ENCODE measurements at places on chromosomes 1 and 21.

- no peak for DNase-seq
Observed at GRCh38 chr1:54906586-54906985, 19.6 kb upstream of the DHCR24 start.

DNA sequence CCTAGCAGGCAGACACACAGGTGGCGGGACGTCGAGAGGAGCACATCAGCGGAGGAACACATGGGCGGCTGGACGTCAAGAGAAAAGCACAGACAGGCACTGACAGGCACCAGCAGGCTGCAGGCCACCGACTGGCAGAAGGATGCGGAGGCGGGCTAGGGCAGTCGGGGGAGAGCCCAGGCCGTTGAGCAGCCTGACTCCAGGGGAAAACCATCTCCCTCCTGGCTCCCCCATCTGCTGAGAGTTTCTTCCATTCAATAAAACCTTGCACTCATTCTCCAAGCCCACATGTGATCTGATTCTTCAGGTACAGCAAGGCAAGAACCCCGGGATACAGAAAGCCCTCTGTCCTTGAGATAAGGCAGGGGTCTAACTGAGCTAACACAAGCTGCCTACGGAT lies 25.5 kb downstream of the B3GALT5 start:
- no peak for DNase-seq

- DNase-seq, result no peak
Observed at GRCh38 chr1:38005195-38006007, at the start of gene FHL3. TSS of gene FHL3 (minus strand) at chr1:38005514. CDS start at chr1:37999412, 6,102 bp downstream.

DNA sequence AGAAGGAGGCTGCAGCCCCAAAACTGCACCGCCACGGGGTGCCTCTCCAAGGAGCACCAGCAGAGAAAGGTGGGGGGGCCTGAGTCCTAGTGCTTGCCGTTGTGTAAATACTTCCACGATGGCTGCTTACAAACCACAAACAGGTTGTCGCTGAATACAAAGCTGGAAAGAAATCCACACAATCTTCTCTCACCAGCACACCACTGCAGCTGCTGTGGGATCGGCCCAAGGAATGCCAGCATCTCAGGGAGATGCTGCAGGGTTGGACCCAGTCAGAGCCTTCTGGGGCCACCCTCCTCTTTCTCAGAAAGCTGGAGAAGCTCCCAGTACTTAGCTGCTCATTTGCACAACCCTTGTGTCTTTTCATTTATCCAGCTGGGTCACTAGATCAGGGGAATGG lies 3.0 kb upstream of the S100A14 start:
- DNase-seq, result no peak

GRCh38 chr1:192272732-192273131 lies 44.1 kb upstream of the RGS21 start:
- no peak for DNase-seq

DNA sequence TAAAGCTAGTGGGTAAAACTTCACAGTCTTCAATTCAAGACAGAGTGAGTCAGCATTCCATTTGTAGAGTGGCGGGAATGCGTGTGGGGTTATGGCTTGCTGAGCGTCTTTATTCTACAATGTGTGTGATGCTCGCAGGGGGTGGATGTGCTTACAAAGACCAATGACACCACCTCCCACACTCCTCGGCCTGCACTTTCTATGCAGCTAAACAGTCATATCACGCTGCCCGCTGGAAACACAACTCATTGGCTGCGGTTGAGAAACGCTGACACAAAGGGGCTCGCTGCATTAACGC lies 298.5 kb downstream of the PCP4 start:
- no peak for DNase-seq

- DNase-seq, result no peak
Observed at GRCh38 chr1:21857840-21858670, 46.0 kb downstream of the LDLRAD2 start.

- DNase-seq, result no peak
Observed at GRCh38 chr1:18244762-18245161, 137.2 kb downstream of the IGSF21 start.

- no peak for DNase-seq
Observed at GRCh38 chr1:64340361-64340760, 129.6 kb upstream of the CACHD1 start.

DNA sequence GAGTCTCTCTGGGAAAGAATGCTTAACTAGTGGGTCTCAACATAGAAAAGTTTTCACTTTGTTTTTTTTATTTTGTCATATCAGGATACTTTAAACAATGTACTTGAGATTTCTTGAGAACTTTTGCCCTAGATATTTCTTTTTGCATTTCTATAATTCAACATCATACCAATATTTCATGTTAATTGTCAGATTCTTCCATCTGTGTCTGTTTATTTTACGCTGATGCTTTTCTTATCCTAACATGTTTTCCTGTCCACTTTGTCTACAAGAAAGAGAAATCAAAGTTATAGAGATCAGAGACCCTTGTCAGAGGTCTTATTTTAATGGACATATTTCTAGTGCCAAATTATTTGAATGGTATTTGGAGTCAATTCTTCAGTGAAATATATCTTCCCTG lies 95.5 kb upstream of the B3GALT2 start:
- no peak for DNase-seq

DNA sequence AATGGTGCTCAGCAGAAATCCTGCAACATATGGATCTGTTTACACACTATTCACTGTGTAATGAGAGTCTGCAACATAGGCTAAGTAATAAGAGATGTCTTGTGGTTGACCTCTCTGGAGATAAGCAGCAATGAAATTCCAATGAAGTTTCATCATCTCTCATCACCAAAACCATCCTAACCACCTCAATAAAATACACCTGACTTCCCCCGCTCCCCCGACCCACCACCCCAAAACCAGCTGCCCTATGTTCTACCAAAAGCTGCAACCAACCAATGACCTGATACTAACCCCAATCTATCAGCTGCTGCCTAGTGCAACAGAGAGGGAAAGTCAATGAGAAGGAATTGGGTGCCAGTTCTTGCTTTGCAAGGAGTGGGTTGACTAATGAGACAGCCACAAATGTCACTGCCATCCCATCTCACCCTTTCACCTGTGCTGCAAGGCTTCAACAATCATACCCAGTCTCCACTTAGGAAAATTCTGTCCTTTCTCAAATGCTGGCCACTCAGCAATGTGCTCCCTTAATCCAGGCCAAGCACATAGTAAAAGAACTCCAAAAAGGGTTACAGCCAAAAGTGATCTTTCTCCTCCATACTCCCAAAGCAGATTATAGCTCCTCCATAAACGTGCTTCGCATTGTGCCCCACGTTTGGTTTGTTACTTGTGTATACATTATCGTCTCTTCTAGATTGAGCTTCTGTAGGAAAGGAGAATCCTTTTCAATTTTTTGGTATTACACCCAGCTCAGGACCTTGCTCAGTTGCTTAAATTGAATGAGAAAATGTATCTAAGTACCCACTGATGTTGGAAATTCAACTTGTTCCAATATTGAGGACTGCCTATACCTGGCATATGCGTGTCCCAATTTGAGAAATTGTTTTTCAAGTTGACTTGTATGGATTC lies 29.0 kb downstream of the MRPL39 start:
- no peak for DNase-seq

- DNase-seq, result no peak
Observed at GRCh38 chr1:101190441-101190840, 46.4 kb upstream of the S1PR1 start.

- no peak for DNase-seq
Observed at GRCh38 chr1:6750490-6750889, 34.8 kb upstream of the CAMTA1 start.

- no peak for DNase-seq
Observed at GRCh38 chr1:37032660-37033354, 1.5 kb downstream of the GRIK3 start.

DNA sequence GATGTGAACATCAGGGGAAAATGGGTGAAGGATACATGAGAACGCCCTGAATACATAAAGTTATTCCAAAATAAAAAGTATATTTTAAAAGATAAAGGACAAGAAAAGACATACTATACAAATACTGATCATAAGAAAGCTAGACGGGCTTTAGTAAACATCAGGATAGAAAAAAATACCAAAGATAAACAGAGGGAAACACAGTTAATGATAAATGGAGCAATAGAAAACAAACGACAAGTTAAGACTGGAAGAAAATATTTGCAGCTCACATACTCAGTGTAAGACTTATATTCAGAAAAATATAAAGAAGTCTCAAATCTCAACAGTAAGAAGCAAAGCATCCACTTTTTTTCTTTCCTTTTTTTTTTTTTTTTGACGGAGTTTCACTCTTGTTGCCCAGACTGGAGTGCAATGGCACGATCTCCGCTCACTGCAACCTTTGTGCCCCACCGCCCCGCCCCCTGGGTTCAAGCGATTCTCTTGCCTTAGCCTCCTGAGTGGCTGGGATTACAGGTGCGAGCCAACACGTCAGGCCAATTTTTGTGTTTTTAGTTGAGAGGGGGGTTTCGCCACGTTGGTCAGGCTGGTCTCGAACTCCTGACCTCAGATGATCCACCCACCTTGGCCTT lies 94.8 kb downstream of the OMA1 start:
- no peak for DNase-seq

DNA sequence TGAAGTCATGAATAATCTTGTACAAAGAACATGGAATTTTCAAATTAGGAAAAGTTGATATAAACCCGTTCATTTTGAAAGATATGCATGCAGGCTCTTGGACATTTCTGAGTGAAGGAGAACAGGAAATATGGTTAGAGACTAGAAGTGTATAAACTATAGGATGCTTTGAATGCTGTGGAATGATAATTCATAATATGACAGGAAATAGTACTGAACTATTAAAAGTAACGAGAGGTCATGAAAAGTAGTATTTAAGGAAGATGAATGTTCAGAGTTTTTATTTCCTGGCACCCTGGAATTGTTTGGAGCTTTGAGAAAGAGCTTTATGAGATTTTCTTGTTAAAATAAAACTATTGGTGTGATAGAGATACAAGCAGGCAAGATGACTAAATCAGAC lies 18.7 kb upstream of the CRB1 start:
- no peak for DNase-seq

GRCh38 chr1:46667782-46668760 lies at the start of gene ATPAF1:
TSS of gene ATPAF1 (minus strand) at chr1:46668364. CDS start at chr1:46668322, 42 bp downstream.
- DNase-seq, result peak; percentile 35

DNA sequence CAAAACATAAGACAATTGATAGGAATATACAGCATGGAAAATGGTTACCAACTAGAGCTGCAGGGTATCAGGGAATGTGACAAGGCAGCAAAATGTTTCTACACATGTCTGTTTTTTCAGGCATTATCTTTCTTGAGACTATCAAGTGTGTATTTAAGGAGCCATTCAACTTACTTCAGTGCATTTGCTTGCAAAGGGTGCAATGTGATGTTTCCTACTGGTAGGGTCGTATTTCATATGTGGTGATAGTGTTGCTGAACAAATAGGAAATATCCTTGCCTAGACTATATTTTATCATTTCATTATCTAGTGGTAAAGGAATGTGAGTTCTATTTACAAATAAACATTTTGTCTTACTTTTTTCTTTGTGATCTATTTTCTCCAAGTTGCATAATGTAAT lies 42.4 kb downstream of the PTPRC start:
- no peak for DNase-seq

DNA sequence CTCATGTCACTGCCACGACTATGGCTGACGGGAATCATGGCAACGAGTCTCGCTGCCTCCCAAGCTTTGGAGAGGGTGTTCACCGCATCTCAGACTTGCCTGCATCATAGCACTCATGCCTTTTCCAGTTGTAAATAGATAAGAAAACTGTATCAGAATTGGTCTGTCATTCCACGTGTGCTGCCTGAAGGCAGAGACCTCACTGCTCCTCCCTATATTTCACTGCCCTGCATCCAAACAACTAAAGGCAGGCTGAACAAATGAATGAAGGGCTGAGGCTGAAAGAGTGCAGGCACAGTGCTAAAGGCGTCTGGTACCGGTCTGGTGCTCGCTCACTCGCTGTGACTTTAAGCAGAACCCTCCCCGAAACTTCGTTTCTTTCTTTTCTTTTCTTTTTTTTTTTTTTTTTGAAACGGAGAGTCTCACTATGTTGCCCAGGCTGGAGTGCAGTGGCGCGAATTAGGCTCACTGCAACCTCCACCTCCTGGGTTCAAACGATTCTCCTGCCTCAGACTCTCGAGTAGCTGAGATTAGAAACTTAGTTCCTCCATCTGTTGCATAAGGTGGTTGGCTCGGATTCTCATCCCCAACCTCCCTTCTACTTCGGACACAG lies 542 bp downstream of the EIF2B3 start:
- no peak for DNase-seq

DNA sequence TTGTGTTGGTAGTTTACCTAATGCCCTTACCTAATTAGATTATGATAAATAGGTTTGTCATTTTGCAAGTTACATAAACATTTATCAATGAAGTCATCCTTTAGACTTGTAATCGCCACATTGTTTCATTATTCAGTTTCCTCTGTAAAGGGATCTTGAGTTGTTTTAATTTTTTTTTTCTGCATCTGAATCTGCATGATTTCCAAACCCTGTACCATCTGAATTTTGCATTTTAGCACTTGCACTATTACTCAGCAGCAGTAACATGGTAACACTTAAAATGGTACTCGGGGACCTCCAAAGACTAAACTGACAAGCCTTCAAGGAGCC lies 12.4 kb downstream of the TARDBP start:
- no peak for DNase-seq

- no peak for DNase-seq
Observed at GRCh38 chr1:18972531-18972930, 16.1 kb upstream of the IFFO2 start.

- no peak for DNase-seq
Observed at GRCh38 chr1:215793180-215793579, 226.1 kb downstream of the KCTD3 start.

- DNase-seq, result no peak
Observed at GRCh38 chr1:29320156-29320940, 84.0 kb downstream of the PTPRU start.

- DNase-seq, result no peak
Observed at GRCh38 chr1:170776777-170777176, 112.8 kb downstream of the PRRX1 start.

- no peak for DNase-seq
Observed at GRCh38 chr21:29233611-29234540, 64.8 kb upstream of the BACH1 start.

GRCh38 chr21:28298251-28298672 lies 694.4 kb downstream of the LTN1 start:
- DNase-seq, result no peak

DNA sequence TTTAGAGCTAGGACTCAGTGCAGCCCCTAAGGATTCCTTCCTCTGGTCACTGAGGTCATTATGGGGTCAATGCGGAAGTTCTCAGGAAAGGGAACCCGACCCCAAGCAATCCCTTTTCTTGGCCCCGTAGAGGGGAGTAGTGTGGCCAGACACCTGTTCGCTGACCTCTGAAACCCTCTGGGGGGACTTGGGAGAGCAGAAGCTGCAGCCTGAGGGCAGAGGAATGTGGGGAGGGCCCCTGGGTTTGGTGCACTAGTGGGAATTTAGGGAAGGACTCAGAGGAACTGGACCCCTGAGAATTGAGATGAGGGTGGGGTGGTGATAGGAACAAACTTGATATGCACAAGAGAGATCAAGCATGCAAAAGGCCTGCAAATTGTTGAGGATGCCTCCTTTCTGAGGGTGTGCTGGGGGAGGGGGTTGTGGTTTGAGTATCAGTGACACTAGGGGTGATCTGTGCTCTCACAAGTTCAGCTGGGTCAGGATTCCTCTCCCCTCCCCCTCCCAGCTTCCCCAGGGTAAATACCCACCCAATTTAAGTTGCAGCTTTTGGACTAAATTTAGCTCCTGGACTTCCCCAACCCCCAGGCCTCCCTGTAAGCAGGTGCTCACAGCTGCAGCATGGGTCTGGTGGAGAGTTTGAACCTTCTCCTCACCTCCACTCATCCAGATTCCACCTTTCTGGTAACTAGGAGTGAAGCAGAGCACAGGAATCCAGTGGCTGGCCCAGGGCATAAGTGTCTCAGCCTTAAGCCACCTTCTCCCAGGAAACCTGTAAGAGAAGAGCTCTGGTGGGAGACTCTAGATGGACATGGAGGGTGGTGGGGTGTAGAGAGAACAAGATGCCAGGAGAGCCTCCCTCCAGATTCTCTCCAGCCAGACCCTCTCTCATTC lies 13.5 kb downstream of the ADAMTSL4 start:
- DNase-seq, result peak; percentile 46
